Uterine smooth muscle cell (primary cell): ENCODE measurements at places on chromosomes 2 and 18. TPM values are rescaled to one million over a fixed set of nuclear protein-coding genes. Genes with fewer than 3 reads are reported as not detected.

The ZC3H15 gene
- total RNA-seq, result 99.1 and 103 TPM in 2 replicates

The ATP6V1C2 gene
- under 0.01 TPM in 1 of 2 replicates, not detected in the other for total RNA-seq

The ZSCAN30 gene
- 24.9 and 26.0 TPM in 2 replicates for total RNA-seq

The KCNE4 gene
- 12.6 and 13.9 TPM in 2 replicates for total RNA-seq

The LPIN2 gene
- total RNA-seq, result 42.2 and 48.0 TPM in 2 replicates
